Activated gamma-delta T cell treated with Interleukin-2 at 50 U/mL for 16 hours (primary cell): ENCODE measurements at places on chromosomes 2 and 18.

DNA sequence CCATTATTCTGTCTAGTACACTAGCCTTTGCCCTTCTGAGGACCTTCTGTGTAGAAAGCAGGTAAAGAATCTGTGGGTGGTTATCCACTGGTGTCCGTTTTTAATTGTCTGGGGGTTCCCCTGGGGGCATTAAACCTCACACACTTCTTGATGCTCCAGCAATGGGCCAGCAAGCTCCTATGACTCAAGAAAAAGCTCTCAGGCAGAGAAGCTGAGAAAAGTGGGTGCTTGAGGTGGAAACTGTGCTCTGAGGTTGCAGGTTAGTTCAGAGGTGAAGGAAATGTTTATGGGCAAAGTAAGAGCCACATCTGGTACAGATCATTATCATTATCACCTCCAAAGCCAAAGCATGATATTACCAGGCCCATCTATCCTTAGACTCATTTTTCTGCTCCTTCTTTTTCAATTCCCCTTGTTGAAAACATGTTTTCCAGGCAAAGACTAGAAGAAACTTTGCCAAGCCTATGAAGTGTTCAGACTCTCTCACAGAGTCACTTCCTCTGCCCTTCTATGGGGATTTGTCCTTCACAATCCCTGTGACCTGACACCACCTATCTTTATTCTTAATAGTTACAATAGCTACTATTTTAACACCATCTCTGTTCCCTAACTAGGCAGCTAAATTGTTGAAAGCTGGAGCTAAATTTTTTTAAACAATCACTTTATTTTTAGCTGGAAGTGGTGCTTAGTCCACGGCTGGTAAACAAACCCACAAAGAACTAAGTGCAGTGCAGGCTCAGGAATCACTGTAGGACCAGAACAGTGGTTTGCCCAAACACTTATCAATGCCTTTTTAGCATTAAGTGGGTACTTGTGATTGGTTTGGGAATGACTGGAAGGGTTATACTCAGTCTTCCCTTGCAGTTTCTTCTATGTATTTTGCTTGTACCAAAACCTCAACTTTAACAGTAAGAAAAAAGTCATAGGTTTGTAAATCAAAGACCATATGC lies 512.8 kb upstream of the POU3F3 start:
- no peak for DNase-seq

DNA sequence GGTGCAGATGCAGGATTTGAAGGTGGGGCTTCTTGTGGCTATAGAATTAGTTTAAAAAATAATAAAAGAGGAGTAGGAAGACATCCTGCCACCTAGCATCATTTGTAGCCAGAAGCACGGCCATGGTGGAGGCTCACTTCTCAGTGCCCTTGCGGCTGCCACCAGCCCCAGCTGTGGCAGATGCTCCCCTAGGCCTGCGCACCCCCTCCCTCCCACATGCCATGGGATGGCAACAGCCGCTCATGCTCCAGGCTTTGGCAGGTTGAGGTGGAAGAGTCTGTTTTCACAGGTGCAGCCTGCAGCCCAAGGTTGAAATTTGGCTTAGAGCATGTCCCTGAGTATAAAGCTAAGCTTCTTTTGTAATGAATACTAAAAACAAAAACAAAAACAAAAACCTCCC lies 96.4 kb downstream of the GATA6 start:
- DNase-seq: no peak

DNA sequence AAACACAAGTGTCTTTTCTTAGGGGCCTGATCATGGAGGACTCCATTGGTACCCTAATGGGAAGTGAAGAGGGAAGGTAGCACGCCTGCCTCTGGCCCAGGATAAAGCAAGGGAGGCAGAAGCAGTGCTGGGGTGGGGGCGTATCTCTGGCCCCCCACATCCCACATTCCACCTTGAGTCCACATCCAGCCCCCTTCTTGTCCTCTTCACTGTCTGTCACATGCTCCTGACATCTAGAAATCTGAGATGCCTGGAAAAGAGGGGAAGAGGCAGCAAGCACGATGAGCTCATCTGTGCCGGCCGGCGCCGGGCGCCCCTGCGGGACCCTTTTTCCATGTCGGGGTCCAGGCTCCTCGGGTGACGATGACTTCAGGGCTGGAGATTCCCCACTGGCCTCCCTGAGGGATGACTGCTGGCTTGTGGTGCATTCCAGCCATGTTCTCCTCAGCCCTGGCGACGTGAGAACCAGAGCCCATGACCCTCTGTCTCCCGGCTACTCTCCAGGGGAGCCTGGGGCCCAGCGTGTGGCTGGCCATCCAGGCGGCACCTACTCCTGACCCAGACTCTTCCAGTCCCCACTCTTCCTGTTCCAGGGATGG lies 277.5 kb downstream of the DYSF start:
- no peak for DNase-seq

- no peak for DNase-seq
Observed at GRCh38 chr2:143796051-143796450, 666.8 kb downstream of the ARHGAP15 start.

DNA sequence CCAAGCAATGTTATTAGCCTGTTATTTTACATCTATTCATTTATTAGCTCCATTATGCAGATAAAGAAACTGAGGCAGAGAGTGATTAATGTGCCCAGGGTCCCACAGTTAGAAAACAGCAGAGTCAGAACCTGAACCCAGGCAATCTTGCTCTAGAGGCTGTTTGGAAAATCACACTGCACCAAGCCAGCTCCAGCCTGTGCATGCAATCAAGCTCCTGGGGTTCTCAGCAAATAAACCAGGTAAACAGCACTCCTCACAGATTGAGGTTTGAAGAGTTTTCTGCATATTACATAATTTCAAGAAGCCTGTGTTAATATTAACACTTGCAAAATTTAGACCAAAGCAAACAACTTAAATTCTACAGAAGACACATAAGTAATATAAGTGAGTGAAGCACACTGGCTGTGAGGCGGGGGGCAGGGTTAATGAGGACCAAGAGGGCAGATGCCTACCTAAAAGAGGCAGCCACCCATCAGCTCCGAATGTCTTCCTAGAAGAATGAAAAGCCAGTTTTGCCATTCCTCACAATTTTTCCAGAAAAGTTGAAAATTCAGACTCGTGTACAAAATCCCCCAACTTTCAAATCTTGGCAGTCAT lies 35.4 kb downstream of the CACNB4 start:
- no peak for DNase-seq

GRCh38 chr2:190562121-190562520 lies 27.6 kb upstream of the NEMP2 start:
- DNase-seq: no peak

GRCh38 chr2:235116885-235117492 lies 165.2 kb downstream of the SH3BP4 start:
- DNase-seq: no peak

DNA sequence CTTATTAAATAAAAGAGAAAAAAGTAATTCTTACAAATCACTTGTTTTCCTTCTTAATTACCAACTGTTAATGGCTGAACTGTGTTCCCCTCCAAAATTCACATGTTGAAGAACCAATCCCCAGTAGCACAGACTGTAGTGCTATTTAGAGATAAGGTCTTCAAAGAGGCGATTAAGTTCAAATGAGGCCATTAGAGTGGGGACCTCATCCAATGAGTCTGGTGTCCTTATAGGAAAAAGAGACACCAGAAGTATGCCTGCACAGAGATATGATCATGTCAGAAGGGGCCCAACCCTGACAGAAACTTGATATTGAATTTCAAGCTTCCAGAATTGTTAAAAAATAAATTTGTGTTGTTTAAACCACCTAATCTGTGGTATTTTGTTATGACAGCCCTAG lies 89.8 kb downstream of the MEMO1 start:
- no peak for DNase-seq

DNA sequence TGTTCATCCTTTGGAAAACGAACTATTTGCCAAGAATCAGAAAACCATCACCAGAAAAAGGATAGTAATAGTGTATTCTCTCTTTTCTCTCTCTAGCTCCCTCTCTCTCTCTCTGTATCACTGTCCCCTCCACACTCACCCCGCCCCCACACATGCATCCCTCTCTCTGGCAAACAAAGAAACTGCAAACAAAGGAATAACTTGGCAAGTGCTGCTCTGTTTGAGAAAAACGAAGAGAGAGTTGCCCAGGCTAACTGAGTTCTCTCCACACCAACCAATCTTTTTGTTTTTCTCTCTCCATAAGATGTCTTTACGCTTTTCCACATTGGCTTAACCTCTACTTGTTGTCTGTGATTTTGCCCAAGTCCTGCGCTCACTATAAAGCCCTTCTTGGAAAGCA lies 316.2 kb downstream of the EPHA4 start:
- DNase-seq: no peak

- DNase-seq: no peak
Observed at GRCh38 chr2:176071330-176072291, 12.2 kb downstream of the EVX2 start.

DNA sequence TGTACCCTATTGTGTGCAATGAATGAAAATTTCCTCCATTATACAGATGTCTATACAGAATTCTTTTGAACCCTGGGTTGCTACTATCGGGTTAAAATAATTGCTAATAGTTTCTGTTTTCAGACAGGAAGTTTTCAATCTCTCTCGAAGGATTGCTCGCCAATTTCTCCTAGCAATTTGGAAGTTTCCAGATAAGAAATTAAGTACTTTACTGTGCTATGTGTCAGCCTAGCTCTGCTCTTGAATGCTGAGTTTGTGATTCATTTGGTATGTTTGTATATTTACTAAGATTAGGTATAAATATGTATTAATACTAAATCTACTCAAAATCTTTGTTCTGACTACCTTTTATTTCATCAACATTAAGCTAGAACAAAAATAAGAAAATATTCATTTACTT lies 74.6 kb upstream of the ARL5A start:
- DNase-seq: no peak

- DNase-seq: no peak
Observed at GRCh38 chr2:168119515-168120141, 127.8 kb downstream of the STK39 start.

GRCh38 chr18:26546875-26547645 lies 1.3 kb downstream of the KCTD1 start:
- no peak for DNase-seq

- DNase-seq: no peak
Observed at GRCh38 chr2:222837643-222838056, 23.2 kb upstream of the ACSL3 start.

GRCh38 chr2:127067620-127068350 lies 39.2 kb downstream of the BIN1 start:
- peak; percentile 67 for DNase-seq

DNA sequence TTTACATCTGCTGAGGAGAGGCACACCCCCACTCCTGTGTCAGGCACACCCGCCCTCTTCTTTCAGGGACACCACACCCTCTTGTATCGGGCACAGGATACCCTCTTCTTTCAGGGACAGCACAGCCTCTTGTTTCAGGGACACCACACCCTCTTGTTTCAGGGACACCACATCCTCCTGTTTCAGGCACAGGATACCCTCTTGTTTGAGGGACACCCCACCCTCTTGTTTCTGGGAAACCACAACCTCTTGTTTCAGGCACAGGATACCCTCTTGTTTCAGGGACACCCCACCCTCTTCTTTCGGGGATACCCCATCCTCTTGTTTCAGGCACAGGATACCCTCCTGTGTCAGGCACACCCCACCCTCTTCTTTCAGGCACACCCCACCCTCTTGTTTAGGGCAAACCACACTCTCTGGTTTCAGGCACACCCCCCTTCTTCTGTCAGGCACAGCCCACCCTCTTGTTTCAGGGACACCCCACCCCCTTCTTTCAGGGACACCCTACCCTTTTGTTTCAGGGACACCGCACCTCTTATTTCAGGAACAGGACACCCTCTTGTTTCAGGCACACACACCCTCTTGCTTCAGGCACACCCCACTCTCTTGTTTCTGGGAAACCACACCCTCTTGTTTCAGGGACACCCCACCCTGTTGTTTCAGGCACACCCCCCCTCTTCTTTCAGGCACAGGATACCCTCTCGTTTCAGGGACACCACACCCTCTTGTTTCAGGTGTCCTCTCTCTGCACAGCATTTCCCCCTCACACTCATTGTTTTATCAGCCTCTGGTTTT lies 96.2 kb downstream of the TPO start:
- no peak for DNase-seq

DNA sequence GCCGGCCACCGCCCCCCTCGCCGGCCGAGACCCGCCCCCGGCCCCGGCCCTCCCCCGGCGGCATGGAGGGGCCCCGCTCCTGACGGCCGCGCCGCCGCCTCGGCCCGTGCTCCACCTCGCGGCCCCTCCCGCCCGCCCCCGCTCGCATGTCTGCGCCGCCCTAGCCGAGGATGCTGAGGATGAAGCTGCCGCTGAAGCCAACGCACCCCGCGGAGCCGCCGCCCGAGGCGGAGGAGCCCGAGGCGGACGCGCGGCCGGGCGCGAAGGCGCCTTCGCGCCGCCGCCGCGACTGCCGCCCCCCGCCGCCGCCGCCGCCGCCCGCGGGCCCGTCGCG lies 397 bp downstream of the ZCCHC2 start:
- no peak for DNase-seq

GRCh38 chr2:226760412-226761194 lies 39.0 kb downstream of the IRS1 start:
- DNase-seq: no peak

DNA sequence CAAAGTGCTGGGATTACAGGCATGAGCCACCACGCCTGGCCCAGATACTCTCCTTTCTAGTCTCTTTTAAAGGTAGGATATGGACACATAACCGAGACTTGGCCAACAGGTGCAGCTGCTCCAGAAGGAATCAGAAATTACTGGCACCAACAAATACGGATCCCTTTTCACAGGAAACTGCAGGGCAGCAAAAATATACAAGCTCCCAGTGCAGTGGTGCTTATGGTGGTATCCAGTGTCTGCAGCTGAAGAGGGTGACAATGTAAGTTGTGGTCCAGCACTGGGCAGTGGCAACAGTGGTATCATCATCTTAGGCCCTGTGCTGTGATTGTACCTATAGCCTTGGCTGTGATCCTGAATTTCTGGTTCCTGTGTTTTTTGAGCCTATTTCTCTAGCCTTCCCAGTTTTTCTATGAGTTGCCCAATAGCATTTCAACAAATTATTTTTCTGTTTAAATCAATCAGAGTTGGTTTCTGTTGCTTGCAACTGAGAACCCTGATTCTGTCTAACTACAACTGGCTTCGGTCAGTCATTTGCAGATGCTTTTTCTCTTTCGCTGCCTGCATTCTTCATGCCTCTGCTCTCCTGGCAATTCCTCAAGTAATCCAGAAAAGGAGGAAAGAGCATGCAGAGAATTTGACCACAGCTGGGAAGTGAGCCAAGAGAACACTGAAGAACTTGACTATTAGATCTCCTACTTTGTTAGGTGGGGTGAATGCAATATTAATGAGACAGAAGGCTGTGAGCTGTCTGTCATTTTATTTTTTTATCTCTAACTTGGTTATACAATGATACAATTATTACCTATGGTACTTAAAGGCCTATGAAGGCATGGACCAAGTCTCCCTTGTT lies 30.8 kb upstream of the EML4 start:
- DNase-seq: no peak
